Posterior cingulate gyrus (tissue), 11 donors: ENCODE measurements at places on chromosomes 5 and 9.
A peak's percentile ranks its signal among the peaks of the same experiment; 100 is the strongest.

- DNase-seq, result peak; percentile 80
Measured at GRCh38 chr5:6743161-6743560, 29.9 kb downstream of the TENT4A start.

DNA sequence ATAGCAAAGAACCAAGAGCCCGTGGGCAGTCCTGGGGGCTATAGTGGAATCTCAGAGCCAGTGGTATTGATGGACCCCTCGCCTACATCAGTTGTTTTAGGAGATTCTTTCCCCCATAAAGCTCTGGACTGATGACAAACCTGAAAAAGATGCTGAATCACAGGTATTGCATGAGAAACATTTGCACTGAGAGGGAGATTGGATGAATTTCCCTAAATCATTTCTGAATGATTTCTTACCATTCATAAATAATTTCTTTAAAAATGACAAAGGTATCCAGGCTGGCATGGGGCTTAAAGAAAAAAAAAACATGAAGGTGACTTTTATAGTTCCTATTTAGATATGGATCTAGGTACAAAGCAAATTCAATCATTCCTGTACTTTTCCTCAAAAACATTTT, 54.0 kb upstream of the SLIT3 start:
- no peak for DNase-seq

- DNase-seq, result no peak
Measured at GRCh38 chr5:10343486-10343885, 10.0 kb upstream of the MARCHF6 start.

DNA sequence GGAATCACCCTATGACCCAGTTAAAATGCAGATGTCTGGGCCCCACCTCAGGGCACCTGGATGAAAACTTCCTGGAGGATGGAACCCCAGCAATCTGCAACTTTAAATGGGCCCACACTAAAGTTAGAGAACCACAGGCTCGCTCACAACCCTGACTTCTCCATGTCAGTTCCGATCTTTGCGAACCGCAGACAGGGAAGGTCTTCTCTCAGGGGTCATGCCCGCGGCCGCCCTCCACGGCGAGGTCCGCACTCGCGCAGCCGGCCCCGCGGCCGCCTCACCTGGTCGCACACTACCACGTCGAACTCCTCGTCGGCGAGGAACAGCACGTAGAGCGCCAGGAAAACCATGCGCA, 499 bp downstream of the ALG2 start:
- no peak for DNase-seq

DNA sequence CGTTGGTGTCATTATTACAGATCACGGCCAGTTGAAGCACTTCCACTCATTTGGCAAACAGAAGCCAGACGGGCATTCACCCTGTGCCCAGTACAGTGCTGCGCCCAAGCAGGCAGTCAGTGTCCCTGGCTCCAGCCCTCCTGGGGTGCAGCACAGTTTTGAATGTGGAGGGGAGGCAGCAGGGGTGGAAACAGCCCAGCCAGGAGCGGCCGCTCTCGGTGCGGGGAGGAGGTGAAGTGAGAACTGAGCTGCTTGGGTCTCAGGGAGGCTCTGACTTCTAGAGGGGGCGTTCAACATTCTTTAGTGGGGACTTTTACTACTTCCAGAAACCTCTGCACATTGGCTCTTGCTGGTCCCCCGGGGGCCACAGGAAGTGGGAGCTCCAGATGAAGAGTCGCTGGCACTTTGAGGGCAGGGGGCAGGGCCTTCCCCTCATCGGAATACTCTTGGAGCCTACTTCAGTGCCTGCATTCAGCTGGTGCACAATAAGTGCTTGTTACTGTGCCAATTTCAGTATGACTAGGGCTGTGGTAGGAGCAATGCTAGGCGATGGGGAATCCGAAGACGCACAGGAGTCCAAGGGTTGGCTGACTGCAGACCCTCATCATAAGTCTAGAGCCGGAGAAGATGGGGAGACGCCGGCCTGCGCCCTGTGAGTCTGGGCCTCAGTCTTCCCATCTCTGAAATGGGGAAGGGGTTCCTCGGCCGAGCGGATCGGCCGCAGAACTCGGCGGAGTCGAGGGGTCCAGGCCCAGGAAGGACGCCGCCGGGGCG, 492 bp upstream of the NEK6 start:
- DNase-seq, result no peak

DNA sequence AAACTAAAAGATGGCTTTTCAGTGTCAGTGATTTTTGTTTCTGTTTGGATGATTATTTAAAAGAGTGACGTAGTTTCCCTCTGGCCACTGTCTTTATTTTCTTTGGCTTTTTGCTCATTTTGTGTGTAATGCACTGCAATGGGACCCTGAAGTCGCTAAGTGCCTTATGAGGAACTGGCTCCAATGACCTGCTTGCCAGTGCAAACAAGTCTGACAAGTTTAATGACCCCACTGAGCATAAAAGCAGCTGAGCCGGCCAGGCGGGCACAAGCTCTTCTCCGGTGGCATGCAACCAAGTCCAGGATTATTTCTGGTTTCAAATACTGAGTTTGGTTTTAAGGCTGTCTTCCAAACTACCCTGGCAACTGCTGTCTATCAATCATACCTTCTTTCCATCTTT, 15.6 kb upstream of the GNA14 start:
- DNase-seq, result no peak

DNA sequence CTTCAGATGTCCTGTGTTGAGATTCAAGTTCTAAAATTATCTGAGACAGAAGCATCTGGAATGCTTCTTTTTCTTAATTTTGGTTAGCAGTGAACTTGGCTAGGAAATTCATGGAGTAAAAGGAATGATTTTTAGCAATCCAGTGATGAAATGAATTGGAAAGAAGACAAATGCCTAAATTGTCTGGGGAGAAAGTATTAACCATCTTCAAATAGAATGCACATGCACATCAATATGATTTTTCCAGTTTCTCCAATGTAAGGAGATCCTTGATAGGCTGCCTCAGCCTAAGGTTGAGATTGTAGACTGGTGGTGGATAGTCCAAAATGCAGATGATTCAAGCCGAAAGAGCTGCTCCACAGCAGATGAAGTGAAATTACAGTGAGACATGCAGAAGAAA, 106.7 kb downstream of the PCSK5 start:
- DNase-seq, result no peak

DNA sequence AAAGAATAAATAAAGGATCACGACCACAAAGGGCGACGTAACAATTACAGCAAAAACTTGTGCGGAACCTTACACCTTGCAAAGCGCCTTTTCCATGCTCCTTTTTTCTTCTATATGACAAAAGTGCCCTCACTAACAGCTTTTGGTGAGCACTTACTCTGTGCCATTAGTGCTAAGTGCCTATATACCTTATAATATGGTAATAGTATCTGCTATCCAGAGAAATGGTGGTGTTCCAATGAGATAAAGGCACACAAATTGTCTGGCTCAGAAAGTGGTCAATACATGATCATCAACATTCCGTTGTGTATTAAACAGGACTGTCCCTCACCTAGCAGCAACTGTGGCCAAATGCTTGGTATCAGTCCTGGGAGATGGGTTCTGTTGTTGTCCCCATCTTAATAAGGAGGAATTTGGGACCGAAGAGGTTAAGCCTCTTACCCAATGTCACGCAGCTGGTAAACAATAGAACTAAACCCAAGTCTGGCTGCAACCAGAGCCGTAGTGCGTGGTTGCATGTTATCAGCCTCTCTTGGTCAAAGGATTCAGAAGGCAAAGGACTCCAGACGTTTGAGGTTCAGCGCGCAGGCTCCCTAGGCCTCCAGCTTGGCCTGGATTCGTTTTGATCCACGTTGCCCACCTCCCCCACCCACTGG, 564 bp upstream of the TOR2A start:
- no peak for DNase-seq

DNA sequence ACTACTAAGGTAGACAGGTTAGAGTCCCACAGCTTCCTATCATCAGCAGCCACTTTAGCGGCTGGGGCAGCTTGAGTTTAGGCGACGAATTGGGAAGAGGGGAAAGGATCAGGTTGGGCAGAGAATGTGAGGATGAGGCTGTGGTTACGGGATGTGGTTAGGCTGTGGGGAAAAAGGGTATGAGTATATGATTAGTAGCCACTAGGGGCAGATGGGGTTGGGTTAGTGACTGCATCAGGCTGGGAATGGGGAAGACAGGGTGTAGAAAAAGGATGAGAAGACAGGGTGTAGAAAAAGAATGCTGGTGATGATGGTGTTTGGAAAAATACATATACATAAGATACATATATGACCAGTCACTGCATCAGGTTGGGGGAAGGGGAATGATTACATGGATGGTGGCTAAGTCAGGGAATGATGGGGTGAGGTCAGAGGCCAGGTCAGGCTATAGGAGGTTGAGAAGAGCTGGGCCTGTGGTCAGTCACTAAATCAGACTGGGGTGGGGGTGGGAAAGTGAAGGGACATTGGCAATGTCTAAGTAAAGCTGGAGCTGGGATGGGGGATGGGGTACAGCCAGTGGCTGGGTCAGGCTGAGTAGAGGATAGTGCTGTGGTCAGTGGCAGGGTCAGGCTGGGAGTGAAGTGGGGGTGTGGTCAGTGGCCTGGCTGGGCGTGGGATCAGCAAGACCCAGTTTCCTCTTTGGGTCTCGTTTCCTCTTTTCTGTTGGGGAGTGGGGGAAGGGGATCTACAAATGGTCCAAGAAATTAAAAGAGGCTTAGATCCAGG, 2.1 kb downstream of the TLN1 start:
- DNase-seq, result no peak

DNA sequence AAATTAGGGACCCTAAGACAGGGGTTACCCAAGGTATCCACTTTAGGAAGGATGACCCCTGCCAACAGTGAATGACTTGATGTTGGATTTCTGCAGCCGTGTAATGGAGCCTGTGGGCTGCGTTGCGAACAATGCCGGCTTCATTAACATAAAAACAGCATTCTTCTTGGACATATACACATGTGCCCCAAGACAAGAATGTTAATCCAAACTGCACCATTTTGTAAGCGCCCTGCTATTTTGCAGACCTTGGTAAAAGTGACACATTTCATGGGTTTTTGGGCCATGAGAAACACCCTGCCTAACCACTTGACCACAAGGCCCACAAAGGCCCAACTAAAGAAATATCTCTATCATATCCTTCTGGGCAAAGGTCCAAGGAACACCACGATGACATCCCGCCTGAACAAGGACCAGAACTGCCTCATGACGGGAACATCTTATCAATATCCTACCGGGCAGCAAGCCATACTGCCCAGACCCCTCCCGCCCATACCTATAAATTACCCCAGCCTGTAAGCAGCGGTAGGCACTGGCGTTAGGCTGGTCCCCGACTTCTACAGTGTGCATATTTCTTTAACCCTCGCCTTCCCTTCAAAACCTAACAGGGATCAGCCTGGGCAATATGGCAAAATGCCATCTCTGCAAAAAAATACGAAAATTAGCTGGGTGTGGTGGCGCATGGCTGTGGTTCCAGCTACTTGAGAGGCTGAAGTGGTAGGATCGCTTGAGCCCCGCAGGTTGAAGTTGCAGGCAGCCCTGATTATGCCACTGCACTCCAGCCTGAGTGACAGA, 9.7 kb upstream of the PDCD1LG2 start:
- DNase-seq, result no peak

DNA sequence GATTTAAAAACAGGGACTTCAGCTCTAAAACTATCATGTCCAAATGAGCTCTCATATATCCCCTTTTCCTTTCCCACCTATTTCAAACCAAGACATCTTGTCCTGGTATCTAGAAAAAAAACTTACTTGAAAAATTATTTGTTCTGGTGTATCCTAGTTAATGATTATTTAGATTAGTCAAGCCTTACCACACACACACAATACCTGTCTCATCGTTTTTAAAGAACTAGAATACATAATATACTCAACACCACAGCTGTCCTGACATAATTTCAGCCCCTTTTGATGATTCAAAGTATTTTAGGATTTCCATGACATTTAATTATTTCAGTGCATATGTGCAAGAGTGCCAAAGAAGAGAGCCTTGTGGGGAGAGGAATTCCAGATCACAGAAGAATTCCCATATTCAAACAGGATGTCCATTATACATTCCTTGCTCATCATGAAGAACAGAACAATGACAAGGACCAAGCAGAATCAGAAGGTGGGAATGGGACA, 233.7 kb downstream of the SMARCA2 start:
- DNase-seq, result no peak

DNA sequence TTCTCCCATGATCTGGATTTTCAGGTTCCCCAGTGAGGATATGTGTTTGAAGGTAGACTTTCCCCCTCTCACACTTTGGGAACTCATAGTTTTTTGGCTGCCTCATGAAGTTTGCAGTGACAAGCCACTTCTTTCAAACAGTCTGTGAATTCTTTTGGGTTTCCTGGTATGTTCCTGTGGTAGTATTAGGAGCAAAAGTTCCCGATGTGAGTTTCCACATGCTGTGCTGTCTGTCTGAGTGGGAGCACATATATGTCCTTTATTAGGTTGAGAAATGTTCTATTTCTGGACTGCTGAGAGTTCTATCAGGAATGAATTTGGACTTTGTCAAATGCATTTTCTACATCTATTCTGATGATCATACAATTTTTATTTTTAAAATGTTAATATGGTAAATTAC, 273.2 kb upstream of the TARS1 start:
- no peak for DNase-seq

GRCh38 chr9:37943345-37944265, 39.7 kb upstream of the SLC25A51 start:
- no peak for DNase-seq

- DNase-seq, result no peak
Measured at GRCh38 chr5:1975406-1975715, 92.6 kb upstream of the IRX4 start.

GRCh38 chr9:26229324-26230054, 551.2 kb upstream of the TUSC1 start:
- no peak for DNase-seq

DNA sequence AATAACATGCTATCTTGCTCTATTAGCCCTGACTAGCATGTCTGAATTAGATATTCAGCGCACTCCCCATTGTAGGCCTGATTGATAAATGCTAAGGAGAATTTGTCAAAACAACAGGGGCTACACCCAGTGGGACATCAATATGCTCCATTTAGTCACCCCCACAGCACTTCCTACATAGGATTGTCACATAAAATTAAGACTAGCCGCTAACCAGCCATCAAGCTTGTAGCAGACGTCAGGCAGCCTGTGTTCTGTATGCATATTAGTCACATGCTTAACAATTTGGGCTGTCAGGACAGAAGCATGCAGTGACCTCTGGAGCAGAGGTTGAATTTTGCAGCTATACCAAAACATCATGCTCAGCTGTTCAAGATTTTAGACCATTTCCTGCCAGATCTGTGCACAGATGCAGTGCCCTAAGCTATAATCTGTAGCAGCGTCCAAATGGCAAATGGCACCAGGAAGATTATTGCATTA, 197.4 kb upstream of the ISL1 start:
- no peak for DNase-seq

GRCh38 chr5:143592648-143593047, 189.2 kb upstream of the NR3C1 start:
- DNase-seq, result no peak

DNA sequence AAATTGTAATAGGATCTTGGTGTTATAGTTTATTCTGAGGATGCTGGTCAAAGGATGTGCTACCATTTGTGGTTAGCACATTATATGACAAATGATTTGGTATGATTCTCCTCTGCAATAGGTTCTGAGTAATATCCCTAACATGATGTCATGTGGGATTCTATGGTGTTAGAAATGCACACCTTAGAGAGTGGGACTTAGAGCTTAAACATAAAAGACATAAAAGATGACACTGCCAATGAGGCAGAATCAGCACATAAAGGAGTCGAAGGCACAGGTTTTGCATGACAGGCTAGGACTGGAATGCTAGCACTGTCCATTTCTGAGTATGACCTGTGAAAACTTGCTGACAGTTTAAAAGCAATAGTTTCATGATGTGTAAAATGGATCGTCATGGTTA, 100.4 kb downstream of the OSTF1 start:
- no peak for DNase-seq
